NCI-H748 treated with DMSO at 0.1 percent for 48 hours (cell line): ENCODE measurements at places on chromosomes 4 and X.

GRCh38 chrX:14903891-14904290 is 30.7 kb downstream of the MOSPD2 start:
- DNase-seq = no peak

GRCh38 chr4:169032194-169032593 is 22.1 kb upstream of the CBR4 start:
- DNase-seq = no peak

DNA sequence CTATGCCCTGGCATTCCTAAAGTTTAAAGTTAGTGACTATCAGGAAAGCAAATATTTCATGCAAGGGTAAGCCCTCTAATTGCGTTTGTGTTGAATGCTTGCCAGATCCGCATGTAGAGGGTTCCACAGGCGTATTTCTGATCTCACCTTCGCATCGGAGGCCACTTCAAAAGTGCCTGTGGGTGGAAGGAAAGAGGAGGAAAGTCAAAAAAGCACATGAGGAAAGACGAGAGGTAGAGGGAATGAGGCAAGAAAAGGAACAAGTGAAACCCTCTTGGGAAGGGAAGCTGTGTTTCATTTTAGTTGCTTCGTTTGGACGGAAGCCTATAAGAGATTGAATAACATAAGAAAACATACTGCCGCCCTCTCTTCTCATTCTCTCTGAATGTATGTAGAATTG is 628.8 kb downstream of the SPRY1 start:
- no peak for DNase-seq

DNA sequence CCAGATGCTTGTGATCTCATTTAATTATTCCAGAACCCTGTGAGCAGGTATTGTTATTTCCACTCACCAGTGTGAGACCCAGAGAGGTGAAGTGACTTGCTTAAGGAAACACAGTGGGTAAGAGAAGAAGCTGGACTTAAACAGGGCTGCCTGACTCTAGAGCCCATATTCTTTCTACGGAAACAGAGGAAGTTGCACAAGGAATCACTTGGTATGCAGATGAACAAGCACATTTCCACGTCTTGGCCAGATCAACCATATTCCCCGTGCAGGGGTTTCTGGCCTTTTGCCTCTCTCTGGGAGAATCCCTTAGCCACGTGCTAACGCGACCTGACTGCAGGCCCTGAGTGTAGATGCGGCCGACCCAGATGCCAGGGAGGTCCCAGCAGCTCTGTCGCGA is 195.5 kb upstream of the ATP6AP2 start:
- no peak for DNase-seq

GRCh38 chr4:66062921-66063320 is 392.6 kb upstream of the EPHA5 start:
- no peak for DNase-seq

- DNase-seq = no peak
These were observed 15.3 kb upstream of the XPNPEP2 start for GRCh38 chrX:129723511-129723910.

- no peak for DNase-seq
These were observed 137.4 kb upstream of the STIM2 start for GRCh38 chr4:26723216-26723615.

GRCh38 chr4:106297245-106298035 is 18.6 kb downstream of the TBCK start:
- DNase-seq = no peak

GRCh38 chr4:173192375-173193162 is 24.0 kb downstream of the GALNT7 start:
- no peak for DNase-seq

- DNase-seq = no peak
These were observed 43.1 kb upstream of the FHDC1 start for GRCh38 chr4:152892974-152893373.

GRCh38 chr4:153469031-153469430 is 2.9 kb downstream of the TMEM131L start:
- DNase-seq = no peak

- no peak for DNase-seq
These were observed 277.9 kb downstream of the CFAP299 start for GRCh38 chr4:80613470-80613869.

GRCh38 chr4:138693526-138693925 is 322.1 kb upstream of the NOCT start:
- DNase-seq = no peak

DNA sequence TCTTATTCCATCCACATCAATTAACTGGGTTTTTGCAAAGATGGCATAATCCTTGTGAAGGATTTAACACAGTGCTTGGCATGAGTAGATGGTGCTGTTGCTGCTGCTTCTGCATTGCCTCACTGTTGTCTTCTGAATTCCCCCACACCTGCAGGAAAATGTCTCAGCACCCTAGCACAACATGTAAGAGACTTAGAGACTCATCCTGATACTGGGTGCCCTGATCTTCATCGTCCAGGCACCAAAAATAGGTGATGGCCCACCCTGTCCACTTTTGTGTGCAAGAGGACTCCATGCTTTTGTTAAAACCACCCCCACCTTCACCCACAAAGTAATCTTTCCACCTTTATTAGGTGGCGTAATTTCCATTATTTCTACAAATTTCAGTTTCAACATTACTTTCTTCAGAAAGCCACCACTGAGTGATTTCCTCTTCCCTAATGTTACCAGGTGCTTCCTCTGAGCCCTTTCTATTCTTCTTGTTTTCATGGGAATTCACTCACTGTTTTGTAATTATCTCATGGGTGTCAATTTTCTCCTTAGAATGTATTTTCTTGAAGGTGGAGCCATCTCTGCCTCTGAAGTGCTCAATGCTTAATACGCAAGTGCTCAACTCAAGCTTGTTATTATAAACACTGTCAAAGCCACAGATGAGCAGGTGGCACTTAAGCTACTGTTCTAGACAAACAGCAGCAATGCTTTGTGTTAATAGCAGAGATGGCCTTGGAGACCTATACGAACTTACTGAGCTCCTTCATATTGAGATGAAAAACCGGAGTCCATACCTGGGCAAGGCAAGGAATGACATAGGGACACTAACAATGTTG is 89.5 kb downstream of the HS3ST1 start:
- peak; percentile 26 for DNase-seq

DNA sequence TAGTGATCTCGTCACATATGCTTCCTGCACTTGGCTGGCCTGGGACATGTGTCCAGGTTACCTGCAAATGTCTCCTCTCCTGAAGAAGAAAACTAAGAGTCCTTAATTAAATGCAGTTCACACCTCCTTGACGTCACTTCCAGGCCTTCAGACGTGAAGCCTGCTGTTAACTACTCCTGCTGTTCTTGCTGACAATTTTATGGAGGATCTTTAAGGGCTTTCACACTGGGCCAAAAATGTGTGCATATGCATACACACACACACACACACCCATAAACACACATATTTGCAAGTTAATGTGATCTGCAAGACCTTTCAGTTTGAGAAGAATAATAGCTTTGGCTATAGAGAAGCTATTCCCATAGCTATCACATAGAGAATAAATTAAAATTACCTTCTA is 267.9 kb downstream of the AFF2 start:
- no peak for DNase-seq

GRCh38 chrX:45714866-45715265 is 514.2 kb upstream of the DIPK2B start:
- no peak for DNase-seq

- no peak for DNase-seq
These were observed 15.2 kb downstream of the HSD17B11 start for GRCh38 chr4:87375719-87376291.

DNA sequence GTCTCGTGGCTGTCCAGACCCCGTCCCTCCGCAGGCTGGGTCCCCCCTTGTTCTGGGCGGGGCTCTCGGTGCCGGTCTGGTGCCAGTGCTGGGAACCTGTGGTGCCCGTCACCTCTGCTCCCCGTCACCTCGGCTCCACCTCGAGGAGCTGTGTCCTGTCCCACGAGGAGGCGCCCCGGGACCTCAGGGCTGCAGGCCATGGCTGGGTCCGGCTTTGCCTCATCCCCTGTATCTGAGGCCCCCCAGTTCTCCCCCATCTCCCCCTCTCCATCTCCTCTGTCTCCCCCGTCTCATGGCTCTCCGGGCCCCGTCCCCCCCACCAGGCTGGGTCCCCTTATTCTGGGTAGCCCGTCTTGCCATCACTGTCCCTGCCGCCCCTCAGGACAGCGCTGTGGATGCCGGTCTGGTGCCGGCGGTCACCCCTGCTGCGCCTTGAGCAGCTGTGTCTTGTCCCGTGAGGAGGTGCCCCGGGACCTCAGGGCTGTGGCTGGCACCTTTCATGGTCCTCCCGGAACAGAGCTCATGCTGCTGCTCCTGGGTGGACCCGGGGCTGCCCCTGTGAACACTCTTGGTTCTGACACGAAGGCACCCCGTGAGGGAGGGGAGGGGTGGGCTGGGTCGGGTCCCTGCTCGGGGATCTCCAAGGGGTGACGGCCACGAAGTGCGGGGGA is 13.4 kb upstream of the GTPBP6 start:
- no peak for DNase-seq

DNA sequence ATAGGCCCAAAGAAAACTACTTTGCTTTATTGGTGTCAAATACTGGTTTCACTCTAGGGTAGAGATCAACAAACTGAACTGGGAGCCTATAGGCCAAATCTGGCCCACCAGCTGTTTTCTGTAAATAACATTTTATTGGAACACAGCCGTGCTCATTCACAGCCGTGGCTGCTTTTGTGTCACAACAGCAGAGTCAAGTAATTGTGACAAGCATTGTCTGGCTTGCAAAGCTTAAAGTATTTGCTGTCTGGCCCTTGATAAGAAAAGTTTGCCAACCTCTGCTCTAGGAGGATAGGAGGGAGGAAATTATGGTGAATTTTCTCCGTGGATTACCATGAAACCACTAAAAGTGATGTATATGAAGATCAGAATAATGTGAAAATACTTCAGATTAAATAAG is 53.4 kb downstream of the GPAT3 start:
- no peak for DNase-seq

GRCh38 chr4:120443116-120443515 is 376.5 kb upstream of the MAD2L1 start:
- DNase-seq = no peak

DNA sequence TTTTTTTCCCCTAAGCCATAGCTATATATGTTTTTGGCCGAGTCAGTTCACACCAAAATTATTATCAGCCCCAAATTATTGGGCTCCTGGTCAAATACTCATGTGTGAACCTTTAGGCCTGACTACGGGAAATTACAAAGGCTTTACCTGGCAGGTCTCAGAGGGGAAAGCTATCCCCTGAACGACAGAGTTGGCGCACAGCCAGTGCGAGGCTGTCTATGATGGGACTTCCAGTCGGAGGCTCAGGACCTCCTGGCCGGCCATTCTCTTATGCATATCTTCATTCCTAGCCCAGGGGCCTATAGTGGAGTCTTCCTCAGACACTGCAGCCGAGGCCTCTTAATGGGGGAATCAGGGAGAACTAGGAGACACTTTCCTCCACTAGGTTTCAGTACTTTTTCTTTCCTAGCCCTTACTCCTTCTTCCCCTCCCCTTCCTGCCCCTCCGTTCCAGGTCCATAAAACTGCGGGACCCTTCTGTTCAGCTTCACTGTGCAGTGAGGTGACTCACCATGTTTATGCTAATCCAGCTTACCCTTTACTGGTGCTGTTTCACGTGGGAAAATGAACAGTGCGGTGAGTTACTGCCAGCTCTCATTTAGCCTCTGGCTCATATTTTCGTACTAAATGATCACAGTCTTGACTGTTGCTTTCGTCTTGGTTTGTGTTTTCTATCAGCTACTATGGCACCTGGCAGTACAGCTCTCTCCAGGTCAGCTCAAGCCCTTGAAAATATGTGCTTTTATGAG is 533.9 kb downstream of the FSTL5 start:
- no peak for DNase-seq

GRCh38 chr4:112704991-112705845 is 68.3 kb downstream of the LARP7 start:
- peak; percentile 3 for DNase-seq

- no peak for DNase-seq
These were observed 380.9 kb upstream of the NWD2 start for GRCh38 chr4:36863601-36864000.

GRCh38 chr4:73544620-73545019 is 63.1 kb downstream of the AFM start:
- DNase-seq = no peak

GRCh38 chrX:1244164-1245076 is 24.2 kb upstream of the CSF2RA start:
- no peak for DNase-seq

GRCh38 chr4:829291-829690 is 3.4 kb upstream of the CPLX1 start:
- no peak for DNase-seq

- DNase-seq = no peak
These were observed 198.7 kb upstream of the NOCT start for GRCh38 chr4:138816875-138817274.

DNA sequence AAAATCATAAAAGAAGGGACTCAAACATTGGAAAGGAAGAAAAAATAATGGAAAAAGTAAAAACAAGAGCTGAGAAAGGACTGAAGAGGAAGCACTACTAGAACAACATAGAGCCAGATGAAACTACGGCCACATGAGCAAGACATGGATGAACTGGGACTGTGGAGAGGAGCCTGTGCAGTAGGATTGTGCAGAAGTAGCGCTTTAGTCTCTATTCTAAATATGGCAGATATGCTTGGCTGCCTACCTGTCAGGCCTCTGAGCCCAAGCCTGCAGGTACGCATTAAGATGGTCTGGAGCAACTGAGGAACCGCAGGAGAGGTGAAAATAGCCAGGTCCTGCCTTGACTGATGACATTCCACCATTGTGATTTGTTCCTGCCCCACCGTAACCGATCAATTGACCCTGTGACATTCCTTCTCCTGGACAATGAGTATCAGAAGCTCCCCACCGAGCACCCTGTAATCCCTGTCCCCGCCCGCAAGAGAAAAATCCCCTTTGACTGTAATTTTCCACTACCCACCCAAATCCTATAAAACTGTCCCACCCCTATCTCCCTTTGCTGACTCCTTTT is 154.3 kb downstream of the CAMK2D start:
- no peak for DNase-seq

DNA sequence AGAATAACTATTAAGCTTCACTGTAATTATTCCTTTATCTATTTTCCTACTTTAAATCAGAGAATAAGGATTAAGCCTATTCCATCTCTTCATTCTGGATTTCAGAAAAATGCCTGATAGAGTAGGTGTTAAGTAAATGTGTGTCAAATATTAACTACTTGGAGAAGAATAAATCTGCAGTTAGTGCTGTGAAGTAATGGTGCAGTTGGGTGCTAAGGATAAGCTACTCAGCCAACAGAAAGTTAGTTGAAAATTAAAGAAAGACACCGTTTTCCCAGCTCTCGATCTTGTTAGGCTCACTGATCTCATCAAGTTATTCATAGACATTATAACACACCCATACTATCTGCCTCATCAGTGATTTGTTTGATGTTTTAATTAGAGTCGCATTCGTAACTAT is 7.1 kb downstream of the PF4V1 start:
- DNase-seq = no peak

DNA sequence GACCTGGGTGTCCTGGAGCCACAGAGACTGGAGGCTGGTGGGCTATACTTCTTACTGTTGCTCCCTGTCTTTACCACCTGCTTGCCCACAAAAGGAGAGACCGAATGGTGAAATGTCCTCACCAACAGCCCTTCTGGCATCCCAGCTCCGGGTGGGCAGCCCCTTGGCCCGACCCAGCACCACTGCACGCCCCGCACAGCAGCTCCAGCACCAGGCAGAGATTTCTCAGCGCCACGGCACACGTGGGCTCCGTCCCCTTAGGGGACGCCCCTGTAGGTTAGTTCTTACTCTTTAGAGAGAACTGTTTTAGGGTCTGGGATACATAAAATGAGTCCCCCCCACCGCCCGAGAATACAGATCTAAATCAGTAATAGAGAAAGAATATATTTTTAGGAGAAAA is 158.4 kb upstream of the MAB21L2 start:
- DNase-seq = no peak

- no peak for DNase-seq
These were observed 529.1 kb upstream of the INTU start for GRCh38 chr4:127103681-127104115.

GRCh38 chr4:10107111-10108091 is 9.2 kb downstream of the WDR1 start:
- no peak for DNase-seq
